Stromal cell of bone marrow (primary cell): ENCODE measurements at places on chromosomes 7 and 10.

DNA sequence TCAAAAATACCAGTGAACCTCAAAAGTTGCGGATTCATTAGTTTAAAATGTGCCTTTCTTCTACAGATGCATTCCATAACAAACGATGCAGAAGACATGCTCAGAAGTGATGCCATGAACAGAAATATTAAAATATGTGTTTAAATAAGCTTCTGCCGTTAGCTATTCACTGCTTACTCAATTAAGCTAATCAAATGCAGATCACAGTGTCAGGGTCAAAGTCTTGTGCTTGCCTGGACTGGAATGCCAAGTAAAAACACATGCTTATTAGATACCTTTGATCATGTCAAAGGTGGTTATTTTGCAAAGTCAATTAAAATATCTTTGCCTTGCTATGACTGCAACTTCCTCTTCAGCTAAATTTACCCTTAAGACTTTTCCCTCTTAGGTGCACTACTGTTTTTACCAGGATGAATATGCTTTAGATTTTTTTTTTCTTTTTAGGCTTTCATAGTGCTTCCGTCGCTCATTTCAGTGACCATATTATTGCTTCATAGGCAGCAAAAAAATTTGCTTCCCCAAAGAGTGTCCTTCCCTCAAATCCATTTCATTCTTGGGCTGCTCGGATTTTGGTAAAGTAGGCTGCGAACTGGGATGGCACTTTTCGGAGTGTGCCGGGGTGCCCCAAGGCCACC lies 905 bp downstream of the ASB13 start:
- DNase-seq, result no peak

- DNase-seq, result no peak
Observed at GRCh38 chr10:120098232-120098930, 205.9 kb downstream of the SEC23IP start.

DNA sequence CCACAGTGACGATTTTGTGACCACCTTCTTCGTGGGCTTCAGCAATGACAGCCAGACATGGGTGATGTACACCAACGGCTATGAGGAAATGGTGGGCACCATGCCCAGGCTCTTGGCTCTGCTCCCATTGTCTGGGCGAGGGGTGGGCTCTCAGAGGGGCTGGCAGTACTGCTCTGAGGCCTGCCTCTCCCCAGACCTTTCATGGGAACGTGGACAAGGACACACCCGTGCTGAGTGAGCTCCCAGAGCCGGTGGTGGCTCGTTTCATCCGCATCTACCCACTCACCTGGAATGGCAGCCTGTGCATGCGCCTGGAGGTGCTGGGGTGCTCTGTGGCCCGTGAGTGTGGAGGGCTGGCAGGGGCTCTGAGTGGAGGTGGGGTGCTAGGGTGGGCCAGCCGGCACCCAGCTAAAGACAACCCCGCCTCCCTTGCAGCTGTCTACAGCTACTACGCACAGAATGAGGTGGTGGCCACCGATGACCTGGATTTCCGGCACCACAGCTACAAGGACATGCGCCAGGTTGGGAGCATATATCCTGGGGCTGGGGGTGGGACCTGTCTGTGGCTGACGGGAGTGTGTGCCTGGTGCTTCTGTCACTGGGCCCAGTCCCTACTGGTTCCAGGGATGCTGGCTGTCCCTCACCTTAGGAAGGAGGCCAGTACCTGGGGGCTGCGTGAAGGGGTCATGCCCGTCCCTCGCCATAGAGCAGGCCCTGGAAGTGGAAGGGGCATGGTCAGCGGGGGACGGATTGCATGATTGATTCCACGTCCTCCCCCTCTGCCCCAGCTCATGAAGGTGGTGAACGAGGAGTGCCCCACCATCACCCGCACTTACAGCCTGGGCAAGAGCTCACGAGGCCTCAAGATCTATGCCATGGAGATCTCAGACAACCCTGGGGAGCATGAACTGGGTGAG lies 6.8 kb downstream of the AEBP1 start:
- DNase-seq, result no peak

DNA sequence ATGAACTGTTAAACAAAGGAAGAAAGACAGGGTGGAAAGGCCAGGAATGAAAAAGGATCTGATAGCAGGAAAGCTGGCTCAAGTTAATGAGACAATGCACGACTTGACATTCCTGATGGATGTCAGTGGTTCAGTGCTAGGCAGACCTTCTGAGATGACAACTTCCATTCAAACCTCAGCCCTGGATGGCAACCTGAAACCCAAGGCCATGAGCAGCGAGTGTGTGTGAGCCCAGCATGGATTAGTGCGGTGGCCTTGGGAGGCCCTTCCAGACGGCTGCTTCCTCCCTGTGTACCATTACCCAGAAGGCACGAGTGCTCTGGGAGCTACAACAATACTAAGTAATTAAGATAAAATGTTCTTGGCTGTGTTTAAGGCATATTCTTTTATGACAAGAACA lies 18.8 kb downstream of the TRIL start:
- DNase-seq, result no peak

- peak; percentile 31 for DNase-seq
Observed at GRCh38 chr7:106139265-106140251, 27.4 kb upstream of the SYPL1 start.

GRCh38 chr10:22589851-22590514 lies 124.4 kb downstream of the PIP4K2A start:
- DNase-seq, result no peak

- DNase-seq, result no peak
Observed at GRCh38 chr7:106819546-106819945, 45.5 kb upstream of the PIK3CG start.

DNA sequence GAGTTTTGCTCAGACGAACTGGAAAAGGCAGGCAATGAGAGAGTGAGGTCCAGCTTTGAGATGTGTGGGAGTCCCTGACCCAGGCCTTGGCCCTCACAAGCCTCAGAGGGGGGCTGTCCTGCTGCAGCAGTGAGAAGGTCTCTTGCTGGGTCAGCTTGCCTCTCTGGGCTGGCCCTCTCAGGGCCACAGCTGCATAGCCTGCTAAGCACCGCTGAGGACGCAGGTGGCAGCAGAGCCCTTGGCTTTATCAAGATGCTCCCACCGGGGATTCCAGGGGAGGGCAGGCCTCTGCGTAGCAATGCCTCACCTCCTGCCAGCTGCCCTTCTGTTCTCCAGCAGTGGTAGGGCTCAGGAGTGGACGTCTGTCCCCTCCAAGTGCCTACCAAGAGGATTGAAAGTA lies 128.7 kb downstream of the COBL start:
- DNase-seq, result no peak

DNA sequence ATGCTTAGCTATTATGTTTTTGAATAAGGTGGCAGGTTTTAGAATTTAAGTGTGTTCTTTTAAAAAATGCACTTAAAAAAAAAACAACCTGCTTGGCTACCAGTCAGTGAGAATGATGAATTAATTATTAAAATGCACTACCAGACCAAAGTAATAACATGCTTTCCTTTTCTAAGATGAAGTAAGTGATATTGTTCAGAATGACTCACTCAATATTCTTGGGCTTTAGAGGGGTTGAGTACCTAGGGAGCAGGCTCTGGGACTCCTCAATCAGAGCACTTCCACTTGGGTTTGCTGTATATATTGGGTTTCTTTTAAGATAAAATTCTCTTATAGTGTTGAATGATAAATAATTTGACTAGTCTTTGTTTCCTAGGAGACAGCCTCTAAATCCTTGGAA lies 8.6 kb downstream of the STAM start:
- no peak for DNase-seq

- no peak for DNase-seq
Observed at GRCh38 chr7:124780608-124781007, 15.0 kb upstream of the GPR37 start.

DNA sequence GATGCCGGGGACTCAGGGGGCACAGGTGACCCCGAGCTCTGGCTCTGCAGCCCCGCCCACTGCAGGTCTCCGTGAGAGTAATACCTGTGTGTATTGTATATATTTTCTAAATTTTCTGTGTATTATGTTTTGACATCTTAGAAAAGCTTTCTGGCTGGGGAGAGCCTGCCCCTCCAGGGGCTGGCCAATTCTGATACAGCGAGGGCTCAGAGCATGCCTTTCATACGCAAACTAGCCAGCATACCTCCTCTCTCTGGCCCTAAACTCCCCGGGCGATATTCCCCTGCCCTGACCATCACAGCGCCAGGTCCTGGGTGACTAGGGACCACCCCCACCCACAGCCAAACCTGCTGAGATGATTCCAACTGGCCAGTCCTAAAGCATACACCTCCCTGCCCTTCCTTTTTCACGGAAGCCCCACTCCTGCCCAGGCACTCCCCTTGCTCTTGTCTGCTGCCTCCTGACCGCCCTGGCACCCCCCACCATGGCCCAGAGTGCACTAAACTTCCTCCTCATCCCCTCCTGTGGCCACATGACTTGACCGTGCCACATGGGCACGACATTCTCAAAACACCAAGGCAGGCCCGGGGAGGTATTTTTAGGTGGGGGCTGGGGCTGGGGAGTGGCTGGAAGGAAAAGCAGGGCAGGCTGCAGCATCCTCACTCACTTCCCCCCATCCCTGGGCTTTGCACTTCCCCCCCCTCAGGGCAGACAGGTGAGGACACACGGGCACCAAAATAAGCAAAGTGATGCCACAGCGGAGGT lies 61.5 kb downstream of the INSIG1 start:
- DNase-seq, result no peak

GRCh38 chr10:128784444-128784843 lies 658.2 kb upstream of the MKI67 start:
- DNase-seq, result no peak

DNA sequence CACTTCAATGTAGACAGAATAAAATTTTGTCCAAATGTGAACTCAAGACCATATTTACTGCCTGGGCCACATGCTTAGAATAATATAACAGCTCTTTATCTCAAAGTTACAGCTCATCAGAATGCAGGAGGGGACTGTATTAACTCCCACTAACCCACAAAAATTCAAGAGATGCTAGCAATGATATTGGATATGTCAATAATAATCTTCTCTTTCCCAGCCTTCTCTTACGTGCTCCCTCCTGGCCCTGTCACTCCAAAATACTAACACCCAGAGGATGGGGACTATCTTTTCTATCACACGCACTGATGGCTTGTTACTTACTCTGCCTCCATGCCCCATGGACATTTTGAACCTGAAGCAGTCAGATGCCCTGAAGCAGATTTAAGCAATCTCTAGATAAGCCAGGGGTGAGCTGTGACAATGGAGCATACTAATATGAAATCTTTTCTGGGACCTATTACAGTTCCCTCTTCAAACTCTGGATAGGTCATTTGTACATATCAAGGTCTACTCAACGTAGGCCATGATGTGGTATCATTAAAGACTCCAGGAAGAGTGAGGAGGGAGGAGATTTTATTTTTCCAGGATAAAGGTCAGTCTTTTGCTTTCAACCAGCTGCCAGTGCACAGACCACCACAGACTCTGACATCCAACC lies 803.0 kb downstream of the GRM8 start:
- no peak for DNase-seq

DNA sequence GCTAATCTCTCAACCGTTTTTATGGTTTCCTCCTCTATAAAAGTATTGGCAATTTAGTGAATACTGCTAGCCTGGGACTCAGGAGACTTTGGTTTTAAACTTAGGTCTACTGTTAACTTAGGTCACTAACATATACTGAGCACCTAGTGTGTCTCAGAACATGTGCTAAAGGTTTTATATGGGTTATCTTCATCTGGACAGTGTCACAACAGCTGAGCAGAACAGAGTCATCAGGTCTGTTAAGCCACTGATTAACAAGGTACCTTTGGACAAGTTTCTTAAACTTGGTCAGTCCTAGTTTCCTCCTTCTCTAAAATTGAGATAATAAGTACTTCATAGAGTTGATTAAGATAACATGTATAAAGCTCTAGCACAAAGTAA lies 30.6 kb downstream of the NET1 start:
- DNase-seq, result no peak

DNA sequence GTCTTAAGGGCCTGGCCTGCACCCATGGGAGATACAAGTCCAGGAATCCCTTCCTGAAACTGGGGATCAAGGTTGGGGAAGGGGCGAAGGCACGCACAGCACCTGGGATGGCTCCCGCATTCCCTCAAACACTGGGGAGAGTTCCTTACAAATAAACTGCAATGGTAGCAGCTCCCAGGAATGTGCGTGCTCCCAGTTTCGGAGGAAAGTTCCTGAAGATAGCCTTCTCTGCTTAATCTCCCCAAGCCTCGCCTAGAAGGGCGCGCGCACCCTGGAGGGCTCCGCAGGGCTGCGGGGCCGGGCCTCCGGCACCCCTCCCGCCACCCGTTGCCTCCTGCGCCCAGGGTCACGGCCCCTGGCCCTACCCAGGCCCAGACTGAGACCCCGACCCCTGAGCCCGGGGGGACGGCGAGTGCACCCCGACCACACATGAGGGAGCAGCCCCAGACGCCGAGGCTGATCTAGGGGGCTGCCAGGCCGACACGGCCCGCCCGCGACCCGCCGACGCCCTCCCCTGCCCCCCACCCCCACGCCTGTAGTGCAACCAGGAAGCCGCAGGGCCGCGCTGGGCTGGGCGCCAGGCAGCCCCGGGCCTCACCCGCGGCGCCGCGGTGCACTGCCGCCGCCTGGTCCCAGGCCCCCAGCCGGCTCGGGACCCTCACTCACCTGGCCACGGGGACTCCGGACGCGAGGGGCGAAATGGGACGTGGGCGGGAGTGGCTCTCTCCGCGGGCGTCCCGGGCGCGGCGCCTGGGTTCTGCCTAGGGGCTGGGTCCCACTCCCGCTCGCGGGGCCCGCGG lies 460 bp downstream of the ANXA11 start:
- no peak for DNase-seq

GRCh38 chr10:132508581-132509443 lies 28.8 kb upstream of the INPP5A start:
- no peak for DNase-seq

- peak; percentile 79 for DNase-seq
Observed at GRCh38 chr10:125084191-125084613, 76.2 kb downstream of the CTBP2 start.

DNA sequence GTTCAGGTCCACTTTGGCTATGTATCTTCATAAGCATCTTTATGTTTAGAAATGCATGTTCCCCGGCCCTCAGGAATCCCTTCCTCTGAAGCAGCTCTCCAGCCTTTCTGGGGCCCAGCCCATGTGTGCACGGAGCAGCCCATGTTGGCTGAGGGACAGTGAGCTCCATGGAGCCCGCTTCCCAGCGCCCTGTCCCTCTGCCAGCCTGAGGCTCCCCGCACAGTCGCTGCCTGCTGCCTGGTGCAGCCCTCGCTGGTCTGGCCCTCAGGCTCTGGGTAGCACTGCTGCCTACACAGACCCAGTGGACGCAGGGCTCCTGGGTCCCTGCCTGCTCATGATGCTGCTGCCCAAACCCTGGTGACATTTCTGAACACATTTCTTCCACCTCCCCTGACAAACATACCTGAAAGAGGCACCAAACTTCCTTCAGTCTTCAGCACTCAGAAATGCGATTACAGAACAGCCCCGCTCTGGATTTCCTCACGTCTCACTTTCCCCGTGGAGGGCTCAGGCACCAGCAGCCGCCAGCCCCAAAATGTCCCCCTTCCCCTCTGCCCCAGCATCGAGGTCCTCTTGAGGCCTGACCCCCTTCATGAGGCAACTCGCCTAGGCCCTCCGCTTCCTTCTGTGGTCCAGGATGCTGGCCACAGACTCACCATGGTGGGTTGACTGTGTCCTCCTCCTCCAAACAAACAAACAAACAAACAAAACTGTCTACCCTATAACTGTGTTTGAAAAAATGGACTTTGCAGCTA lies 5.0 kb upstream of the TCERG1L start:
- no peak for DNase-seq

- DNase-seq, result no peak
Observed at GRCh38 chr10:101285519-101286070, 56.3 kb upstream of the LBX1 start.
